ENCODE measurements at places on chromosomes 5 and 9.

DNA sequence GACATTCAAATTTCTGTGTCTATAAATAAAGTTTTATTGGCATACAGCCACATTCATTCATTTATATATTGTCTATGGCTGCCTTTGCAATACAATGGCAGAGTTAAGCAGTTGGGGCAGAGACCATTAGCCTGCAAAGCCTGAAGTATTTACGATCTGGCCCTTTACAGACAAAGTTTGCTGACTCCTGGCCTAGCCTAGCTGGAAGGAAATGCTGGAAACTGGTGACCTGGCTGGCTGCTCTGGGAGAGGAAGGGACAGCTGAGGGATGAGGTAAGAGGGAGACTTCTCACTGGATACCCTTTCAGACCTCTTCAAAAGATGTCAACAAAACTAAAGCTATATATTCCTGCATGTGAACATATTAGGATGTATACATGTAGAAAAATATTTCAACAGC is 66.0 kb upstream of the PPARGC1B start:
- DNase-seq: no peak

DNA sequence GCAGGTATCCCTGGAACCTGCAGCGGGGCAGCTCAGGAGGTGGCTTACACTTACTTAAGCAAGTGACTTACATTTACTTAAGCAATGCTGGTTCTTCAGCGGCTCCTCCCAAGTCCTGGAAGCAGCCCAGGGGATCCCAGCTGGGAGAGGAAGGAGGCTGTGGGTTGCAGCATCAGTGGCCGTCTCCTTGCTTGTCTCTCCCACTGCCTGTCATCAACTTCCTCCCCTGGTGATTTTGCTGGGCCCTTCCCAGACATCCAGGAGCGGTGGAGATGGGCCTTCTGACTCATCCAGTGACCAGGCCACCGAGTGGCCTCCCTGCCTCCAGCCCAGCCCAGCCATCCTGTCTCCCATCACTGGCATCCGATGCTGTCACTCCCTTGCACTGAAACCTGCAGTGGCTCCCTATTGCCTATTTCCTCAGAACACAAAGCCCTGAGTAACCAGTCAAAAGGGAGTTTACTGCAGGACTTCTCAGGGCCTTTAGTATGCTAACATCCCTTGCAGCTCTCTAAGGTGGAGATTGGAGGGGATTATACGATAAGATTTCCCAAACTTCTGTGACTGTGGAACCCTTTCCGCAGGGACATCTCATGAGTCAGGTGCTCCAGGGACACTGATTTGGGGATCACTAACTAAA is 155.9 kb upstream of the PHYKPL start:
- no peak for DNase-seq

DNA sequence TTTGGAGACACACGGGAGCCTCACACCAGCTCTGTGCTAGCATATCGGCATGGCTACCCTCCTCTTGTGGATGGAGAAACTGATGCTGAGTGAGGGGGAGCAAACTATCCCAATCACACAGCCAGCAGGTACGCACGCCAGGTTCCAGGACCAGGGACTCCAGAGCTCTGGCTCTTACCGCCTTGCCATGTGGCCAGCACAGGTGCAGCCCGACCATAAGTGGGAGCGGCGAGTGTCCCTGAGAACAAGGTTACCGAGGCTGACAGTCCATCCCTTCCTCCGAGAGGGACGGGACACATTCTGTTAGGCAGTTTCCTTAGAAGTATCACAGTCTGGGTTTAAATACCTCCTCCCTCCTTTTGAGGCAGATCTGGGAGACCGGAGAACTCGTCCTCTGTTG is 86.0 kb downstream of the PAX5 start:
- no peak for DNase-seq

GRCh38 chr9:134247918-134248631 is 78.2 kb upstream of the RXRA start:
- DNase-seq: no peak

- DNase-seq: no peak
Observed at GRCh38 chr9:90579181-90579580, 63.4 kb downstream of the DIRAS2 start.

DNA sequence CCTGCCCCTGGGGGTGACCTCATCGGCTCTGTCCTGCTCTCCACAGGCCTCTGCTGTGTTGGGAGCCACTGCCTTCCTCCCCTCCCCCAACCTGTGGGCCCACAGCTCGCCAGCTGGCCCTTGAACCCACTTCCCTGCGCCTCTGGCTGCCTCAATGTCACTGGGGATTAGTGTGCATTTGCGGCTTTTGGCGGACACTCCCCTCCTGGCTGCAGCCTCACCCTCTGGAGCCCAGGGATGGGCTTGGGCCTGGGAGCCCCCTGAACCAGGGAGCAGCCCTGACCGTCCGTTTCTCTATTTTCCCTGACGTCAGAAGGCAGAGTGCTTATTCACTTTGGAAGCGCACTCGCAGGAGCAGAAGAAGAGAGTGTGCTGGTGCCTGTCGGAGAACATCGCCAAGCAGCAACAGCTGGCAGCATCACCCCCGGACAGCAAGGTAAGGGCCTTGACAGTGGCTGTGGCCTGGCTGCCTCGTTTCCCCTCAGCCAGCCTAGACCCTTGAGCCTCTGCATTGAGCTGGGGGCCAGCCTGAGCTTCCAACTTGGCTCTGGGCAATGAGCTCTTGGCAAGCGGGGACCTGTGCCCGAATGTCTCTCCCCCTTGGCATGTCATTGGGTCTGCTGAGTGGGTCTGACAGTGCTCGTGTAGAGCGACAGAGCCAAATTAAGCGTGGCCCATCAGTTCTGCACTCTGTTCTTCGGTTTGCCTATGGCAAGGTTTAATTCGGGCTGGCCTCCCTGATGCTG is 73.1 kb downstream of the RGS3 start:
- DNase-seq: no peak

DNA sequence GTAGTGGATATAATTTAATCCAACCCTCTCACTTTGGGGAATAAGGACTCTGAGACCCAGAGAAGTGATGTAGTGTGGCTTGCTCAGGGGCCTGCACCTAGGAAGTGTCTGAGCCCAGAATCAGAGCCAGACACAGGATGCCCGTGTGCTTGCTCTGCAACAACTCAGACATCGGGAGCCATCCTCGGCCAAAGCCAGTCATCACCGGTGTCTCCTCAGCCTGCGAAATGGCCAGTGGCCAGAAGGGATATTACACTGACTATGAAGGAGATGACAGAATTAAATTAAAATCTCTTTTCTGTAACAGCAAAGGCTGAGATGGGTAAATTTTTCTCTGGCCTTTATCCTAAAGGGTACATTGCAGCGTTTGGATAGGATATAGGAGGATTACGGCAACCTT is 102.9 kb downstream of the MARCHF11 start:
- no peak for DNase-seq

- DNase-seq: no peak
Observed at GRCh38 chr5:167982-168660, 23.2 kb upstream of the LRRC14B start.

- no peak for DNase-seq
Observed at GRCh38 chr5:109901628-109901981, 211.9 kb downstream of the MAN2A1 start.

- peak; percentile 48 for DNase-seq
Observed at GRCh38 chr9:76441551-76442322, 17.2 kb upstream of the GCNT1 start.

- no peak for DNase-seq
Observed at GRCh38 chr5:9523090-9523823, 22.6 kb downstream of the SEMA5A start.

DNA sequence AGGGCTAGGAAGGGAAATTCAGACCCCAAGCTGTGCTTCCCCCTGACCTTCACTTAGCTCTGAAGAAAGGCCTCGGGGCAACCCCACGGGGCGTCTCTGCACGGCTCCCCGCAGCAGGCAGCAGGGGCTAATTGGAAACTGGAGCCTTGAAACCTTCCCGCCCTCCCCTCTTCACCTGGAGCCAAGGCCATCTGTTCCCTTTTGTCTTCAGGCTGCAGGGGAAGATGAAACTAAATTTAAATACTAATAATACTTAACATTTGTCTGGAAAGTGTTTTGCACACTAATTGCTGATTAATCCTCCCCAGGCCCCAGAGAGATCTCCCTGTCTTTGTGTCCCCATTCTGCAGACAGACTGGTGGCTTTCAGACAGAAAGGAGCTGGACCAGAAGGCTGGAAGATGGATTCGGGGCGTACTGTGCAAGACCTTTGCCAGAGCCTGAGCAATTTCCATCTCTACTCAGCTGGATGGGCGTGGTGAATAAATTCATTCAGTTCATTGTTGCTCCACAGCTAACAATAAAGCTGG is 34.1 kb upstream of the CPLX2 start:
- no peak for DNase-seq

DNA sequence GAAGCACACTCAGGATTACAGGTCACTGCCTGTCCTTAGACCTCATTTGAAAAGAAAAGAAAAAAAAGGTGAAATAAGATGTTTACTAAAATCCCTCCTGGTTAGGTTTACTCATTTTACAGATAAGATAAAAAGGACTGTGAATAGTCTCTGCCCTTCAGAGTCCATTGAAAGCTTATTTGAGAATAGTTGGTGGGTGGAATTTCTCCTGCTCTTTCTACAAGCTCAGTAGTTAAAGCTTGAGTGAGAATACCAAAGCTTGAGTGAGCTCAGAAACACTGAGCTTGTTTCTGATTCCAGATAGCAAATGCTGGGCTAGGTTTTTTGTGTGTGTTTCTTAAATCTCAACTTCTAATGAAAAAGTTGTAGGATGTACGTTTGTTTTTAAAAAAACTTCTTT is 106.7 kb downstream of the SLF1 start:
- no peak for DNase-seq

- DNase-seq: no peak
Observed at GRCh38 chr5:45440466-45440865, 255.7 kb downstream of the HCN1 start.

DNA sequence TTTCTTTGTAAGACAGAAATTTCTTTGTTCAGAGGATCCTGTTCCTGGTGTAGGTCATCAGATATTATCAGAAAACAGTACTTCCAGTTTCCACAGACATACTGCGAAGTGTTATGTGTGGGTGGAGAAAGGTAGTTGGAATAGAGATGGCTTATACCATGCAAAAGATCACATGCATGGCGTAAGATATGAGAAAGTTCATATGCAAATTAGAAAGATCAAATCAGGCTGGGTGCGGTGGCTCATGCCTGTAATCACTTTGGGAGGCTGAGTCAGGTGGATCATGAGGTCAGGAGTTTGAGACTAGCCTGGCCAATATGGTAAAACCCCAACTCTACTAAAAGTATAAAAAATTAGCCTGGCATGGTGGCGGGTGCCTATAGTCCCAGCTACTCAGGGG is 65.2 kb upstream of the GLIS3 start:
- peak; percentile 22 for DNase-seq

DNA sequence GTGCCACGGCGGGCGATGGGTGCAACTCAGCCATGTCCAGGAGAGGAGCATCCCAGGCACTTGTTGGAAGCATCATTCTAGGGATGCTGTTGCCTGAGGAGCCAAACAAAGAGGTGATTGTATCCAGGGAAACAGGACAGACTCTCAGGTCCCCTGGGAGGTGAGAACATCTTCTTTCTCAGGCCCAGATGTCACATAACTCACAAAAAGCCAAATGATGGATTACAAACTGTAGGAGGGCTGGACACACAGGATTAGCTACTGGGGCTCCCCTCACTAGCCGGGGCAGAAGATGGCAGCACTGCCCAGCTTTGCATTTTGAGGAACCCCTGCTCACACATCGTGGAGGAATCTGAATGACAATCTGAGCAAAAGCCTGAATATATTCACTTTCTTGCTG is 64.7 kb upstream of the NFIL3 start:
- DNase-seq: no peak

GRCh38 chr5:108257996-108258395 is 123.9 kb downstream of the FBXL17 start:
- no peak for DNase-seq

DNA sequence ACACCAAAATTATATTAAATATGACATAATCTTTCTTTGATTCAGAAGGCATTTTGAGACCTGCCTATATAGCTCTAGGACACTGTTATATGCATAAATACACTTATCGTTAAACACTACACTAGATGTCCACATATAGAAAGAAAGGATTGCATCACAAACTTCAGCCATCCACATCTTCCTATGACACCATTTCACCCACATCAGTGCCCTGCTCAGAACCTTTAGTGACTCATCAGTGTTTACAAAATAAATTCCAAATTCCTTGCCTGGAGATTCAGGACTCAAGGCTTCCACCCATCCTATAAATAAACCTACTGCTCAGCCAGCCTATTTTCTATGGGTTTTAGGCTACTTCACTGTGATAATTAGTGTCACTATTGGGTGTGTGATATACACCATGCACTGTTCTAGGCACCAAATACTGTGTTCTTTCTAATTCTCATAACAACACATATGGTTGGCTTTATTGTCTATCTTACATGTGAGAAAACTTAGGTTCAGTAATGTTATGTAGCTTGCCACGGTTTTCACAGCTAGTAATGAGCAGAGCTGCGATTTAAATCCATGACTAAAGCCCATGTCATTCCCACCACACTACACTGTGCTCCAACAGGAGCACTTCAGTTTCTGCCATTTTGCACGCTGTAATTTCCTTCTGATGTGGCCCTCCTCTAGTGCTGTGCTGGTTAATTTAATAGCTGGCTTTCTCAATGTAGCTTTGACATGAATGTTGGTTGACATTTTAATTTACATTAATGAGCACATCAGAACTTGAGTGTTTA is 103.3 kb downstream of the SREK1 start:
- no peak for DNase-seq

DNA sequence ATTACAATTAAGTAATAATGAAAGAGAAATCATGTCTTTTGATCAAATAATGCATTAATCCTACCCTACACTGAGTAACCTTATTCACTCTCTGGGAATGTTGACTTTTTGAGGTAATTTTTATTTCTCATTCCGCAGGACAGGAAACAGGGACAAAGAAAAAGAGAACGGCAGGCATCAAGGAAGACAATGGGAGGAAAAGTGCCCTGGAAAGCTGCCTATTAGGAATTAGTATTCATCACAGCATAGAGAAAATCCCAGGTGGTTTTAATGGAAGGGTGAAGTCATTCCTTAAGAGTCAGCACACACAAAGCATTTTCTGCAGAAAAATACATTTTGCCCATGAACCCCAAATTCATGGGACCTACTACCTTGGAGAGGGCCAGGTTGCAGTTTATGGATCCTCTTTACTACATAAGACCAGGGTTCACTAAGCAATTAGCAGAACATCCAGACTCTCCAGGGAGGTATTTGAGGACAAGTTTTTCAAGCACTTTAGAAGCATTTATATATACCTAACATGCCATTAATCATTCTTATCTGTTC is 9.4 kb downstream of the FSTL4 start:
- no peak for DNase-seq

GRCh38 chr9:129610213-129610472 is 10.8 kb downstream of the C9orf50 start:
- no peak for DNase-seq

GRCh38 chr9:81479573-81479972 is 209.8 kb downstream of the TLE1 start:
- DNase-seq: no peak

GRCh38 chr5:74576941-74577456 is 63.5 kb downstream of the ENC1 start:
- no peak for DNase-seq

DNA sequence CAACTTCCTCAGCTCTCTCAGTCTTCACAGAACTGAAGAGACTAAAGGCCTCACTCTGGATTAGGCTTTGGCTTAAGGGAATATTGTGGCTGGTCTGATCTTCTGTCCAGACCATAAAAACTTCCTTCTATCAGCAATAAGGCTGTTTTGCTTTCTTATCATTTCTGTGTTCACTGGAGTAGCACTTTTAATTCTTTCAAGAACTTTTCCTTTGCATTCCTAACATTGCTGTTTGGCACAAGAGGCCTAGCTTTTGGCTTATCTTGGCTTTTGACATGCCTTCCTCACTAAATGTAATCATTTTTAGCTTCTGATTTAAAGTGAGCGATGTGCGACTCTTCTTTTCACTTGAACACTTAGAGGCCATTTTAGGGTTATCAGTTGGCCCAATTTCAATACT is 88.7 kb upstream of the ACOT12 start:
- DNase-seq: no peak
